ENCODE measurements at places on chromosomes 7 and 10.

DNA sequence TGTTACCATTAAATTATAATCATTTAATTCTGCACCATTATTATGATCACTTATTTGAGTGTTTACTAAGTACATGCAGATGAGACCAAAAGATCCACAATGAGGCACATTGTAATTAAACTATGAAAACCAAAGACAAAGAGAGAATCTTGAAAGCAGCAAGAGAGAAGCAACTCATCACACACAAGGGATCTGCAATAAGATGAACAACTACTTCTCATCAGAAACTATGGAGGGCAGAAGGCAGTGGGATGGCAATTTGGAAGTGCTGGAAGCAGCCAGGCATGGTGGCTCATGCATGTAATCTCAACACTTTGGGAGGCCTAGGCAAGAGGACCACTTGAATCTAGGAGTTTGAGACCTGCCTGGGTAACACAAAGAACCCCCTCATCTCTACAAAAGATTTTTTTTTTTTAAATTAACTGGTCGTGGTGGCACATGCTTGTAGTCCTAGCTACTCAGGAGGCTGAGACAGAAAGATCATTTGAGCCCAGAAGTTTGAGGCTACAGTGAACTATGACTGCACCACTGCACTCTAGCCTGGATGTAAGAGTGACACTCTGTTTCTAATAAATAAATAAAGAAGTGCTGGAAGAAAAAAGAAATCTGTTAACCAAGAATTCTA is 47.7 kb downstream of the CDK6 start:
- DNase-seq = no peak

DNA sequence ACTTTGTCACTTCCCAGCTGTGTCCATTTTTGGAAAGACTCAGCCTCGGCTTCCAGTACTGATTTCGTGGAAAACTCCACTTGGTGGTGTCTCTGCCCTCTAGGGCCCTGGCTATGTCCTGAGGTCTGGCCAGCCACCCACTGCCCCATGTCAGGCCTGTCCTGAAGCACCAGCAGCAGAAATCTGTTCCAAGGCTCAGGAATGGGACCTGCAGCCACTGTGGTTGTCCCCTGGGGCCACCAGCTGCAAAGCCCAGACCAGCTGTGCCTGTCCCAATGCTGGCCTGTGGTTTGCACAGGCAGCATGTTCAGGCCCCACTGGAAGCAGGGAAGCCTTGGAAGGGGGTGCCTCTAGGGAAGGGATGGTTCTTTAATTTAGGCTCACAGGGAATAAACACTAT is 21.2 kb downstream of the CXCL12 start:
- DNase-seq = no peak

DNA sequence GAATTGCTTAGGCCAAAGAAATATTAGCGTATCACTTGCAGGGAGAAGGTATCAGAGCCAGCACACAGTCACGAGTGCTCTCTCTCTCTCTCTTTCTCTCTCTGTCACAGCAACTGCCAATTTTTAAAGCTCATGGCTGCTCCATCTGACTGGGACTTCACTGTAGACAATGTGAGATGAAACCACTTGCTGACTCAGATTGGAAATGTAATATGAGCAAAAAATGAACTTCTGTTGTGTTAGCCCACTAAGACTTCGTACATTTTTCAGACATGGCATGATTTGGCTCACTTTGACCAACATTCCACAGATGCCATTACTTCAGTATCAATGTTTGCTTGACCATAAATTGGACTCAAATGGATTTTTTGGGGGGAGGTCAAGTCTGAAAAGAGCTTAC is 68.1 kb downstream of the DGKB start:
- no peak for DNase-seq

DNA sequence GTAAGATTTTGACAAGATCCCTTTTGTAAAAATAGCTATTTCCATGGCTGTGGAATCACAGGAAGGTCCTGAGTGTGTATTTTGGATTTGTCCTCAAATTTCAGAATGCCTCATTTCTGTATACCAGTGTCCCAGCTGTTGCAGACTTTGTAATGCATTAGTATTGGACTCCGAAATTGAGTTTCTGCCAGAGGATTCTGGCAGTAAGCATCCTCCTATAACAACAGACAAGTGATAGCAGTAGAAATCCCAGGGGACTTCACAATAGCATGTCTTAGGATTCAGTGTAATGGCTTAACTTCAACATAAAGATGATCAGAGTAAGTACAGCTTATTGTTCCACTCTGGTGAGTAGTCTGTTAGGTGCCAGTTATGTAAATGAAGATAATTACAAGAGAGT is 104.6 kb downstream of the FOXP2 start:
- no peak for DNase-seq

- no peak for DNase-seq
Observed at GRCh38 chr7:114793155-114793845, 128.6 kb upstream of the MDFIC start.

- DNase-seq = no peak
Observed at GRCh38 chr7:114885836-114886235, 36.1 kb upstream of the MDFIC start.

Measured in mesothelial cell of epicardium (in vitro differentiated cells).